ENCODE measurements at places on chromosomes 5 and 9.

GRCh38 chr5:145925353-145925752 is 11.0 kb upstream of the SH3RF2 start:
- DNase-seq, result no peak

GRCh38 chr9:5712651-5713390 is 83.9 kb downstream of the RIC1 start:
- DNase-seq, result no peak

DNA sequence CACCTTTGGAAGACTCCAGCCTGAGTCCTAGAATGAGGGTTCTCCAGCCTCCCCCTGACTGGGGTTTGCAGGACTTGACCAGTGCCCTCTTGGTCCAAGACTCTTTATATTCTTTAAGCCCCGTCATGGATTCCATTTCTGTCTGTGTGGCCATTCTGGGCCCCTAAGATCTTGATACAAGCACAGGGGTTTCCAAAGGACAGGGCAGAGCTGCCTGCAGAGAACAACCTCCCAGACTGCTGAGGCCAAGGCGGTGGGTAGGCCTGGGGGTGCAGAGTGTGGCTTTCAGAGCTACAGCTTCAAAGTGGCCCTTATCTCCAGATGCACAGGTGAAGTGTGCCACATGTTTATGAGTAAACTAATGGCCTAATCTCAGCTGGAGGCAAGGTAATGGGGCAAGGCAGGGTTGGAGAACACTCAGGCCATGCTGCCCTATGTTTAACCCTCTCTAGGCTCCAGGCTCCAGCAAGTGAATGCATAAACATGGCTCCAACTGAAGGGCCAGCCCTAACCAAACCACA is 32.1 kb downstream of the FOXI1 start:
- no peak for DNase-seq

- no peak for DNase-seq
Observed at GRCh38 chr9:112140936-112141335, 34.2 kb downstream of the SUSD1 start.

DNA sequence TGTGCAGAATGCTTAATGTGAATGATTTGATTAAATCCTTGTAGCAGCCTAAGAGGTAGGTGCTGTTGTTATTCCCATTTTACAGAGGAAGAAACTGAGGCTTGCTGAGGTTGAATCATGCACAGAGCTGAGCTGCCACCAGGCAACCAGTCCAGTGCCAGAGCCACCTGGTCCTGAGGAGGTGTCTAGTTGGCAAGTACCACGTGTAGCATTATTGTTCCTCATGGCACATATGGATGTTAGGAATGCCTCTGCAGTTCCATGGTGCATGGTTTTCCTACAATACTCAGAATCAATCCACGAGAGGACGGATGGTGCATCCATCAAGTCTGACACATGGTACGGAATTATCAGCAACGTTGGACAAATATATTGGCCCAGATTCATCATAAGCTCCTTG is 8.9 kb downstream of the UBE2QL1 start:
- DNase-seq, result no peak

DNA sequence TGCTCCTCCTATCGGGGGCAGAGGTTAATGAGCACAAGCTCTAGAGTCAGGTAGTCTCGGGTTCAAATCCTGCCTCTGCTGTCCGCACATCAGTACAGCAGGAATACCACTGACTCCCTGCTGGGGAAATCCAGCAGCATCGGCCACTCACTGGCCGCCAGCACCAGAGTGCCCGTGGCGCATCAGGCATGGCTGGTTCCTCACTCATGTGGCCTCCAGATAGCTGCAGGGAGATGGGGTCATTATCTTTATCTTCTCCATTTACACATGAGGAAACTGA is 137.6 kb upstream of the COL5A1 start:
- DNase-seq, result no peak

DNA sequence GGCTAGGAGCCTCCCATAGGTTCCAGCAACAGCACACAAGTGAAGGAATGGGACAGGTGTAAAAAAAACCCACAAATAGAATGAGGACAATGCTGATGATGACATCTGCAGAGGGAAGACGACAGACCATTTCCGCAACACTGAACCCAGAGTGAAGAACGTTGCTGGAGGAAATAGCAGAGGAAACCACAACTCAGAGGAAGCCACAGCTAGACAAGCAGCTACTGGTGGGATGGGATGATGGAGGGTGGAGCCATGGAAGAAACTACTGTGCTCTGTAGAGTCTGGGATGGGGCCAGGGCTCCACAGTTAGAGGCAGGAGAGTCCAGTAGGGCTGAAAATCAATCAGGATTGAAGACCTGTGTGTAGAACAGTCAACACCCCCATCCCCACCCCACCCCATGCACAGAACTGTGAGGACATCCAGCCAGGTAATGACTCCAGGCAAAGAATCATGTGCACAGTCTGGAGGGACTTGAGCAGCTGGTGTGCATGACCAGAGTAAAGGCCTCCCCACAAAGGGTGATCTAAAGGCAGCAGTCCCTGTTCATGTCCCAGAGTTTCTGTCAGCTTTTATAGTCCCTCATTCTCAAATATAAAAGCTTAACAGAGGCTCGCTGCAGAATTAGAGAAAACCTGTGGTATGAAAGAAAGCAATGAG is 65.2 kb upstream of the SPIN1 start:
- no peak for DNase-seq

All from DMS 273 treated with DMSO at 0.1 percent for 48 hours (cell line).